ENCODE measurements at places on chromosomes 1 and 21.

DNA sequence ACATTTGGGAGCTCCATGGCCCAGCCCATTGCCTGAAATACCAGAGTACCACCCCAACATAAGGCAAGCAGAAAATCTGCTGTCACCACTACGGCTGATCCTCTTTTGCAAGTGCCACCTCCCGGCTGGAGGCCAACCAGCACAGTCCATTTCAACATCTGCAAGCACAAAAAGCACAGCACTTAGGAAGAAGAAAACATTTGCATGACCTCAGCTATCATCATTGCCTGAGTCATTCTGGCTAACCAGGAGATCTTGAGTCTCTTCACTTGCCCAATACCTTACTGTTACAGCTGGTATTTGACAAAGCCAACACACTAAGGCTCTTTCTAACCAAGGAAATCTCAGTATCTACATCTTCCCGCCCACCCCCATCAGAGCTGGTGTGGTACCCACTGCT, 55.9 kb downstream of the NEK7 start:
- no peak for DNase-seq

- no peak for DNase-seq
These were observed 16.4 kb upstream of the MIXL1 start for GRCh38 chr1:226207048-226207447.

GRCh38 chr1:44721485-44722361, 9.2 kb downstream of the RNU5D-1 start:
- no peak for DNase-seq

- DNase-seq: no peak
These were observed 41.7 kb downstream of the TNFRSF9 start for GRCh38 chr1:7898962-7899361.

DNA sequence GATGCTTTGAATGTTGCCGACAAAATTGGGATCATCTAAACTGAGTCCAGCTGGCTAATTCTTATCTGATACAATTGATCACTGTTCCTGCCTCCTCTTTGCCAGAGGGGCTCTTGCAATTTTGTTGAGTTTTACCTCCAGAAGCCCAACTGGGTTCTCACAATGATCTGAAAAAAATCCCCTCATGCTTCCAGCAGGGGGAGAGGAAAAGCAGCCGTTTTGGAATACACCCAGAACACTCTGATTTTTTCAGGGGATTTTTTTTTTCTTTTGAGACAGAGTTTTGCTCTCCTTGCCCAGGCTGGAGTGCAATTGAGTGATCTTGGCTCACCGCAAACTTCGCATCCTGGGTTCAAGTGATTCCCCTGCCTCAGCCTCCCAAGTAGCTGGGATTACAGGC, 13.9 kb upstream of the RERE start:
- no peak for DNase-seq

DNA sequence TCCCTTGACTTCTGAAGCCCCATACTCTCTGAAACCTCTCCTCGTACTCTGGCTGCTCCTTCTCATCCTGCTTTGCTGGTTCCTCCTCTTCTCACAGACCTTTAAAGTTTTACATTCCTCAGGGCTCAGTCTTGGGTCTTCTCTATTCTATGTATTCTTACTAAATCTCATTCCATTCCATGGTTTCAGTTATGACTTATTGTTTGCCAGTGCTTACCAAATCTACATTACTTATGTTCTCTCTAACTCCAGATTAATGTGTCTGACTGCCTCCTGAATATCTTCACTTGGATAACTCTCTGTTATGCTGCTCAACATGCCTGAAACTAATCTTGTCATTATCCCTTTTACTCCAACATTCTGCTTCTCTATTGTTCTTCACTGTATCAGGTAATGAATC, 5.4 kb upstream of the SLC35D1 start:
- no peak for DNase-seq

GRCh38 chr1:30538993-30539867, 184.2 kb downstream of the MATN1 start:
- DNase-seq: no peak

- no peak for DNase-seq
These were observed 2.4 kb downstream of the LDLRAP1 start for GRCh38 chr1:25545767-25546166.

- DNase-seq: no peak
These were observed 2.7 kb downstream of the ZBTB7B start for GRCh38 chr1:155005076-155006011.

DNA sequence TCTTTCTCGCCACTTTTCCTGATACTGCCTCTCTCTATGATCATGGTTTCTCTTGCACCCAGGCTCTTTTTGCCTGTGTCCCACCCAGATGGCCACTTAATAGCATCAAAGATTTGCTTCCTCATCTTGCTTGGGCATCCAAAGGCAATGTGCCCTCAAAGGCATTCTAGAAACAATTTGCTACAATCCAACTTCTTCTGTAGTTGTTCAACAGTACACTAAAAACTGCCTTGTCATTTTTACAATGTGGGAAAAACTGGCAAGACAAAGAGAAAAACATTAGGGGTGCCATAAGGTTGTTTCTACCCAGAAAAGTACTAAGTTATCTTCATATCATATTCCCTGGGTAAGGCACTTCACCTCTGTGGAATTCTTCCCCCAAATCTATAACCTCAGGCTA, 16.5 kb upstream of the KLF18 start:
- no peak for DNase-seq

DNA sequence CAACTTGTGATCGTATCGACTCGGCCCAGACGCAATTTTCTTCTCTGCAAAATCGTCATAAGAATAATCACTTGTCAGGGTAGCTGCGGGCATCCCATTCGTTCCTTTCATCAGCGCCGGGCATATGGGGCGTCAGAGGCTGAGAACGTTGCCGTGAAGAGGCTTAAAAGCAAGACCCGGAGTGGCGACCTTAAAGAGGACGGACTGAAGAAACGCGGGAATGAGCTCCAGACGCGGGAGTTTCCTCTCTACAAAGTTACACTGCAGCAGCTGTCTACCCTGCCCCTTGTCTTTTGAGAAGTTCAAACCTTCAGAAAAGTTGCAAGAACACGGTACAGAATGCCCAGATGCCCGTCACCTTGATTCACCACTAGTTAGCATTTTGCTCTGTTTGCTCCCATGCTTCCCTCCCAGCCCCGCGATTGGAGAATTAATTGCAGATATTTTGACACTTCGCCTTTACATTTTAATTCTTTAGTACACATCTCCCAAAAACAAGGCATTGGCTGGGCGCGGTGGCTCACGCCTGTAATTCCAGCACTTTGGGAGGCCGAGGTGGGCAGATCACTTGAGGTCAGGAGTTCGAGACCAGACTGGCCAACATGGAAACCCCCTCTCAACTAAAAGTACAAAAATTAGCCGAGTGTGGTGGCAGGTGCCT, 967 bp downstream of the CENPS start:
- no peak for DNase-seq

- no peak for DNase-seq
These were observed 1401.7 kb downstream of the NCAM2 start for GRCh38 chr21:22399681-22400514.

GRCh38 chr1:2300851-2301606, 72.9 kb downstream of the SKI start:
- DNase-seq: no peak

- DNase-seq: no peak
These were observed 32.8 kb downstream of the ZC3H11B start for GRCh38 chr1:219580009-219580676.
